ENCODE measurements at places on chromosomes 4 and X.

GRCh38 chrX:2427147-2427546 is 73.6 kb downstream of the DHRSX start:
- DNase-seq: no peak

GRCh38 chr4:109699553-109700225 is 3.6 kb downstream of the CASP6 start:
- DNase-seq: no peak

- no peak for DNase-seq
These were observed 88.3 kb downstream of the SLC34A2 start for GRCh38 chr4:25743971-25744370.

GRCh38 chr4:183394166-183394951 is 50.1 kb upstream of the CDKN2AIP start:
- DNase-seq: no peak

DNA sequence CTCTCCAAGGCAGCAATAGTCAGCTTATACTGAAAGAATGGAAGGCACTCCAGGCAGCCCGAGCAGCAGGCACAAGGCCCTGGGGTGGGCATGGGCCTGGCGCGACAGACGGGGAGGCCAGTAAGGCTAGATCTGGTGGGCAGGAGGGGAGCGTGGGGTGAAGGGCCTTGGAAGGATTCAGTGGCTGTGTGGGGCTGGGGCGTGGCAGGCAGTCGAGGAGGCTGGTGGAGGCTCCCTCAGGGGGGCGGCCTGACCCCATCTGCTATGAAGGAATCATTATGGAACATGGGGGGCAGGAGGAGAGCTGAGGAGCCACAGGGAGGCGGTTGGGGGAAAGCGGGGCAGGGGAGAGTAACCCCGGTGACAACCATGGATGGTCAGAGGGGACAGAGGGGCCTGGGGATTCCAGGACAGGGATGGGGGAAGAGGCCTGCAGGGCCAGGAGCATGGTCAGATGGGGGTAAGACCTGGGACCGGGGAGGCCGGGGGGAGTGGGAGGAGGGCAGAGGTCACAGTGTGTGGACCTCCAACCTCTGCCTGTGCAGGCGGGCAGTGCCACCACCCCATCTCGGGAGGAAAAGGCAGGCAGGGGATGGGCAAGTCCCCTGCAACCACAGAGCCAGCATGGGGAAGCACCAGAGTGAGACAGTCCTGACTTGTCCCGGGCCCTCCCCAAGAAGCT is 70.3 kb downstream of the ACOX3 start:
- DNase-seq: no peak

DNA sequence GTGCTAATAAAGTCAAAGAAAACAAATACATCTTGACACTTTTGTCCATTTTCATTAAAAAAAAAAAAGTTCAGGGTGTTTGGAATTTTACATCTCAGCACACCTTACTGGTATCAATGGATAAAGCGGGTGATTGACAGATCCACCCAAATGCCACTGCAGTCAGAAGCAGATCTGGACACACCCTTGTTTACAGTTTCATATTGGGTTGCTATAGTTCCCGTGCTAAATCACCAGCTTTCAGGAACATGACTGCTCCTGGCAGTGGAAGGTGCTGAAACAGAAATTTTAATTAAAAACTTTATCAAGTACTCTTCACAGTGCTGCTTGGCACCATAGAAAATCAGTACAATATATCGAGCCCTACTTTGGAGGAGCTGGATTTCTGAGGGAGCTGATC is 116.3 kb downstream of the STOX2 start:
- no peak for DNase-seq

DNA sequence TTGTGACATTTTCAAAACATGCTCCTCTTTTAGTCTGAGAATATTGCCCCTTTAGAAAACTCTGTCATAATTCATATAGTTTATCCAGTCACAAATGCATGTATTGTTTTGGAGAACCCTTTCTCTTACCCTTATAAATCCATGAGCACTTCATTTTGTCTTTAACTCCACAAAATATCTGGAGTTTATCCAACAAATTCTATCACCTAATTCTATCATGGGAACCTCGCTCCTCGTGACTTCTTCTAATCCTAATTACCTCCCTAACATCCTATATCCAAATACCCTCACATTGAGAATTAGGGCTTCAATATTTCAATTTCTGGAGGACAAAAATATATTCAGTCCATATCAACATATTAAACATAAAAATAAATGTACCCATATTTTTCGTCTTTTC is 1565.9 kb downstream of the ARAP2 start:
- DNase-seq: no peak

- no peak for DNase-seq
These were observed 78.2 kb upstream of the LHFPL1 start for GRCh38 chrX:112757946-112758345.

Measured in posterior cingulate gyrus (tissue), 11 donors.